ENCODE measurements at places on chromosomes 7 and 10.

DNA sequence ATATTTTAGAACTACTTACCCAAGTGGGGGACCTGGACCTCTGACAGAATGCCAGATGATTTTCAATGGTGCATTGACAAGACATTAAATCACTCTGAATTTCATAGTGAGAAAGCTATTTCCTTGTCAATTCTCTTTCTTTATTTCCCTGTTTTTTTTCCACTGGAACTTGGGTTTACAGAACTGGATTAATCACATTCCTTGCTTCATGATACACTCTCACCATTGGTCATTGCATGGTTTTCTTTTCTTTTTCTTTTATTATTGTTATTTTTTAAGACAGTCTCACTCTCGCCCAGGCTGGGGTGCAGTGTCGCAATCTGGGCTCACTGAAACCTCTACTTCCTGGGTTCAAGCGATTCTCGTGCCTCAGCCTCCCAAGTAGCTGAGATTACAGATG is 38.5 kb upstream of the LBX1 start:
- no peak for DNase-seq

GRCh38 chr10:11237571-11237970 is 219.9 kb downstream of the CELF2 start:
- peak; percentile 48 for DNase-seq

GRCh38 chr10:119478811-119479341 is 63.6 kb downstream of the RGS10 start:
- DNase-seq = no peak

DNA sequence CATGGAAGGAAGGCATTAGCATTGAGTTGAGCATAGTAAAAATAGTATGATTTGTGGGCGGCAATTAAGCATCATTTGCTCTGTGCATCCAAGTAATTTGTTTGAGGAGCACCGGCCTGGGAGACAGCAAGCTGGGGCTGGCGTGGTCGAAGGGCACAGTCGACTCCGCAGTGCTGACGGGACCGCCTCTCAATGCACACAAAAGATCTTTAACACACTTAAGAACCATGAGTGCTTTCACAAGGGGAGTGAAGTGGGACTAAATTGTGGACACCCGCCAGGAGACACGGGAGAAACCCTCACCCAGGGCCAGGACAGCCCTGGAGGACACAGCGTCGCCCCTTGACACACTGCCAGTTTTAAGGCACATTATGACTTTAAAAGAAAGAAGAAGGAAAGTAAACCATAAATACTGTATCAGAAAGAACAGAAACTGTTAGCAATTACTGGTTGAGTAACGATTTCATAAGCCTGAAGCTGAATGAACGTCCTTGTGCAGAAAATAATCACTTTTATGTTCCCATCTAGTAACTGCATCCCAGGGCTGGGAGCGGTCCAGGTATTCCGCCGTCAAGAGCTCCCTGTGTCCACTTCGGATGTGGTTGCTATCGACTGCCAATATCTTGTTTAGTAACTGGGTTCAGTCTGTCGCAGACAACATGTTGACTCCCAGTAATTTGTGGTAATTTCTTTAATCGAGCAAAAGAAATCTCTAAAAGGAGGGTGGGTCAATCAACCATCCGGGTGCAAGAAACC is 102.1 kb downstream of the EBF3 start:
- no peak for DNase-seq

- DNase-seq = no peak
Measured at GRCh38 chr10:52639652-52640051, 132.9 kb downstream of the MBL2 start.

GRCh38 chr10:24858288-24859270 is 93.8 kb downstream of the PRTFDC1 start:
- no peak for DNase-seq

- peak; percentile 48 for DNase-seq
Measured at GRCh38 chr10:33005322-33006301, 47.6 kb upstream of the ITGB1 start.

GRCh38 chr10:78547397-78547796 is 513.7 kb downstream of the RPS24 start:
- no peak for DNase-seq

- no peak for DNase-seq
Measured at GRCh38 chr7:6163402-6163801, 109.0 kb downstream of the CYTH3 start.

DNA sequence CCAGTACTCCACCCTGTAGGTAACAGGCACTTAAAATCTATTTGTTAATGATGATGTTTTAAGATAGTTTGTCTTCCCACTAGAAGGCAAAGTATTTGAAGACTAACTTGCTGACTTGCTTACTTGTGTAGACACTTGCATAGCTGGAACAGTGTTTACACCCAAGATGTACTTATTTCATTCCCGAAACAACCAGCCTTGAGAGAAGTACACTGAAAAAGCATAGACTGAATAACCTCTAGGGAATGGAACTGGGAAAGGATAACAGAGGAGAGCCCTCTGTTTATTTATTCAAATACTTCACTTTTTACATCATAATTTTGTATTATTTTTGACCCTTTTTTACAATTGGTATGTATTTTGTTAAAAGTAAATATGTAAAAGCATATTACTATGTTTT is 33.1 kb upstream of the TMEM26 start:
- no peak for DNase-seq

DNA sequence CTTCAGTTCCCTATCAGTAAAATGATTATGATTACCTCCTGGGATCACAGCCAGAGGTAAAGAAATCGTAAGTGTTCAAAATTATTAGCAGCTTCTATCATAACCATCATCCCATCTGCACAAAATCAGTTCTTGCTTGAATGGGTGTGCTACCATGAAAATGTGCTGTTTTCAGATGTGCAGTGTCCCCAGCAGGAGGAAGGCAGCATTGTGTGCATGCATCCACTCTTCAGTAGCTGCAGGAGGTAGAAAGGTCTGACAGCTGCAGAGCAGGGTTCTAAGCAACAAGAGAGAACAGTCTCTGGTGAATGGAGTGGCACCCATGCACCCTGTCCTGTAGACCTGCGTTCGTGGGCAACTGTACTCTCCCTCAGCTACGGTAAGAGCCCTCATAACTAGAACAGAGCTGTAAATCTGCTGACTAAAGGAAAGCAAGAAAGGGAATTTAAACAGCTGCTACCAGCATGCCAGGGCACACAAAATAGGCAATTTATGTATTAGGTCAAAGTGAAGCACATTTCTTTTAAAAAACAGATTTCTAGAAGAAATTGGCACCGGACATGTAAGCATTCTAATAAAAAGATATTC is 21.2 kb downstream of the VSTM2A start:
- DNase-seq = no peak

- DNase-seq = no peak
Measured at GRCh38 chr10:75168275-75168674, 42.3 kb upstream of the VDAC2 start.

GRCh38 chr7:99392659-99393354 is 15.6 kb downstream of the PDAP1 start:
- peak; percentile 82 for DNase-seq

- no peak for DNase-seq
Measured at GRCh38 chr10:36573246-36573645, 552.2 kb upstream of the ANKRD30A start.

DNA sequence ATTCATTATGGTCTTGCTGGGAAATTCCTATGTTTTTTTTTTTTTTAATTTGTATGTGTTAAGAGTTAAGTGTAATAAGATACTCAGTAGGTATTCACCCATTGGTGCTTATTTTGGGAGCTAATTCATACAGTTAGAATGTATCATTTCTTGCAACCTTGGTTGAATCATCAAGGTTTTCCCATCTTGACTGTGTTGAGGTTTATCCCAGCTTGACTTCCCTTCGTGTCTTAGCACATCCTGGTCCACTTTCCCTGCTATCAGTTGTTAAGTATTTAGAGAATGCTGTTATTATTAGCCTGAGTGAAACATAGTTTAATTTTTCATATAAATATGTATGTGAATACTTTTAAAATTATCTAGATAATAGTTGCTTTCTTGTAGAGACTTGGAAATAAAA is 20.8 kb downstream of the RALA start:
- DNase-seq = no peak

- DNase-seq = no peak
Measured at GRCh38 chr10:79905322-79906314, 43.3 kb downstream of the SFTPD start.

DNA sequence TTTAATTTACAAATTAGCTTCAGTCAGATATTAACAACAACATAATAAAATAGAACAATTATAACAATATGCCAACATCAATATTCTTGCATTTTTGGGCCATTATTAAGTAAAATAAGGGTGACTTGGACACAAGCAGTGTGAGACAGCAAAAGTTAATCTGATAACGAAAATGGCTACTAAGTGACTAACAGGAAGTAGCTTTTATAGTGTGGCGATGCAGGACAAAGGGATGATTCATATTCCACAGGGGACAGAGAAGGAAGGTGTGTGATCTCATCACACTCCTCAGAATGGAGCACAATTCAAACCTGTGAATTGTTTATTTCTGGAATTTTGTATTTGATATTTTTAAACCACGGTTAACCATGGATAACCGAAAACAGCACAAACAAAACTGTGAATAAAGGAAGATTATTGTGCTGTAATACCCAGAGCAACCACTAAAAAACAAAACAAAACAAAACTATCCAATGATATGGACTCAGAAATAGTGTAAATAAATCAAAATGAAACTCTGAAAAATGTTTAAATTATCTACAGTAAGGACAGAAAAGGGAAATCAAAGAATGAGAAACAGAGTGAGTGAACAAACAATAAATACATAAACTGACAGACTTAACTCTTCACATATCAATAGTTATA is 66.9 kb upstream of the TFEC start:
- DNase-seq = no peak

- DNase-seq = no peak
Measured at GRCh38 chr7:117069379-117069778, 116.1 kb downstream of the ST7 start.

DNA sequence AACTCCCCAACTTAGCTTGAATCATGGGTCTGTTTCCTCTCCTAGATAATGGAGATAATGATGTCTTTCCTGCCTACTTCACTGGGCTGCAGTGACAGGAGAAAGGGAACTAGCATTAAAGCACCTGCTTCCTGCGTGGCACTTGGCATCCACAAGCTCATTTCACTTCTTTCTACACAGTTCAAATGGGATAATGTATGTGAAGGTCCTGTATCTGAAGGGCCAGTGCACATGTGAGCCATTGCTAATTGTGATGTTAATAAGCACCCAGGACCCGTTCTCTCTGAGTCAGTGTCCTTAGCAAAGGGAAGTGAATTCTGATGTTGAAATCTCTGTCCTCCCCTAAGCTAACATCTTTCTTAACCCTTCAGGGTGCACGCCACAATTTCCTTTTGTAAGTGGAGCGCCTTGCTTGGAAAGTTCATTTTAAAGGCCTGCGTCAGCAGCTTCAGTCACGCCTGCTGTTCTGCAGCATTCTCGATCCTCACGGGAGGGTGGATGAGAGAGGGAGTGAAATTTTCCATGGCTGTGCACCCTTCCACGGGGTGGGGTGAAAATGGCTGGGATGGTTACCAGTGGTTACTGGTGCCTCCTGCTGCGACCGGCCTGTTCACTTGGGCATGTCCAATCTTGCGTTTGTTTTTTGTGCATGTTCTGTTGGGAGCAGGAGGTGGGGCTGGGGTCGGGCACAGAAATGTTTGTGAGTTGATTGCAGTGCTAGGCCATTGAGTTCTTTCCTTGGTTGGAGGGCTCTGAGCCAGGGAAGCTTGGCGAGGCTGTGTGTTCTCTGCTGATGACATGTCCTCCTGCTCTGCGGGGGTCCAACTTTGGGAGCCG is 59.2 kb downstream of the HK1 start:
- DNase-seq = no peak

DNA sequence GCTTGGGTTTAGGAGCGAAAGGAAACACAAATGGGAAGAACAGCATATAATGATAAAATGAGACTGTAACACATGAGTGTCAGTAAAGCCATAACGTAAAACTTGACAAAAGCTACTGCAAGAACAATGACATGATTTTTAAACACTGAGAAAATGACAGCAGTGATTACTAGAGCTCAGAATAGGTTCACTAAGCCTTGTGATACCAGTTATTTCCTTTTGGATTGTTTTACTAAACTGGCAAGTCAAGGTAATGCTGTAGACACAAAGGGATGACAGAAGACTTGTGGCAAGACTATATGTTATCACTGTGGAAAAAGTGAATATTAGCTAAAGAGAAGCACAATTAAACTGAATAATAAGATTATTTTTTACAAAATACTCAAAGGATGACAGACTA is 12.7 kb downstream of the NCOA4 start:
- DNase-seq = no peak

- peak; percentile 21 for DNase-seq
Measured at GRCh38 chr10:81920213-81920829, 45.3 kb downstream of the NRG3 start.

DNA sequence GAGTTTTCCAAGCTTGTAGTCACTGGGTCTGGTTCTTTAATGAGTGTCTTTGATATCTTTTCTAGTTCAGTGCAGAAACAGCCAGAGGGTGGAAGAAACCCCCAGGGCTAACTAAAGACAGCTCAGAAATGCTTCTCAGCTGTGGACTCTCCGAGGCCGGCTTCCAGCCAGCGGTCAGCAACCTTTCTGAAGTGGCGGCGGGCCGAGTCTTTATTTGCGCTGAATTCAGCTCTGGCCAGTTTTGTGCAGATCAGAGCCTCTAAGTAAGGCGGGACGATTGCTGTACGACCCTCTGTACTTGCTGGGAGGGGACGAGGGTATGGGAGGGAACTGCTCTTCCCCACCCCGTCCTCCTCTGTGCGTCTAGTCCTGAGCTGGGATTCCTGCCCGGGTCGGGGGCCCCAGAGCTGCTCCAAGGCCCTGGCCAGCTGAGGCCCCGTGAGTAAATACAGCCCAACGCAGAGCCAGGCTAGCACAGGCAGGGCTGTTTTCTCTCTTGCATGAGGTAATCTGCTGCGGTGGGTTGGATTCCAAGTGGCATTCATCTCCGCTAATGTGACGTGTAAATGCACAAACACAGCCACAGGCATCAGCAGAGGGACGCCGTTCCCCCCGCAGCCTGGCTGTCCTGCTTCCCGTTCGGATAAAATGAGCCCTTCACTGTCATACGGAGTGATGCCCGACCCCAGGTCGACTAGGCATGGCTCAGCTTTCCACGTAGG is 159.8 kb downstream of the PIP4K2A start:
- DNase-seq = no peak

GRCh38 chr10:94183666-94184264 is 179.0 kb downstream of the NOC3L start:
- DNase-seq = no peak

DNA sequence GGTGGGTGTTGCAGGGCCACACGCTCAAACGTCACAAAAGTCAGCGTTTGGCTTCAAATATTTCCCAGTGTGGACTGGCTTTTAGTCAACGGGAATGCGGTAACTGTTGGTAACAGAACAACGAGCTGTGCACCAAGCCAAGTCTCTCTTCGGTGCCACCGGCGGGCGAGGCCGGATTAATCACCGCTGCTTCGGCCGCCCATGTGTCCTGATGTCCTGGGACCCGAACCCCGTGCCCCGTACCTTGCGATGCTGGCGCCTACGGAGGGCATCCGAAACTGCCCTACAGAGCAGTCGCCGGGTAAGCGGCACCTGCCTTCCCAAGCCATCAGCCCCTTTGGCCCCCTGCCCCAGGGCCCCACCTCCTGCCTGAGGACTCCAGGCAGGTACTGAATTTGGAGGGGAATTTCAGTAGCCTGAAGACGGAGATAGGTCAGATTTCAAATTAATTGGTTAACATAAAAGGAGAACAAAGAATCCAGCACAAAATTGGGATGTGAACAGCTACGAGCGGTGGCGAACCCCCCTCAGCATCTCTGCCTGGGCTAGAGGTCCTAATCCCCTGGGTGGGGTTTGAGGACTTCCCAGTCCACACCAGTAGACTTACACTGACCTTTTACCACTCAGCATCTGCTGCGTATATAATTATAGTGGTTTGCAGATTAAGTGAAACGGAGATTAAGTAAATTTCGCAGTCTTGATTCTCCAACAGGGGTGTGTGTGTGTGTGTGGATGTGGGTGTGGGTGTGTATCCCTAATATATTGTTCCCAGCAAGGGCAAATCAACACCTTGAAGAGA is at the start of gene LRRC72:
TSS of gene LRRC72 (plus strand) at position 84 of the 799 bp plus-strand sequence. CDS start at position 212, 128 bp downstream.
- DNase-seq = no peak

All from stimulated activated CD4-positive, alpha-beta T cell treated with anti-CD3 and anti-CD28 coated beads, Interleukin-2, amount 100 ng/mL, for 24 hours (primary cell).